ENCODE measurements at places on chromosomes 5 and 9. TPM values are rescaled to one million over a fixed set of nuclear protein-coding genes. Genes with fewer than 3 reads are reported as not detected.

The RASEF gene
- 0.06 TPM for total RNA-seq

The SPATA31C1 gene
- total RNA-seq, result not detected

The CNTLN gene
- total RNA-seq, result 9.9 TPM

The CAMK4 gene
- 0.37 TPM for total RNA-seq

The FAM151B gene
- 9.8 TPM for total RNA-seq

The ANKDD1B gene
- 1.3 TPM for total RNA-seq

The PCDHB3 gene
- 1.3 TPM for total RNA-seq

The NME5 gene
- 5.0 TPM for total RNA-seq

The DNAJA1 gene
- total RNA-seq, result 86.1 TPM

The BTNL3 gene
- not detected for total RNA-seq

The PTGR1 gene
- total RNA-seq, result 62.7 TPM

The GRM6 gene
- not detected for total RNA-seq

The DOLPP1 gene
- 8.6 TPM for total RNA-seq

The ARHGEF28 gene
- 18.7 TPM for total RNA-seq

The PKN3 gene
- total RNA-seq, result 2.8 TPM

The DAB2IP gene
- total RNA-seq, result 36.7 TPM

The MYOT gene
- not detected for total RNA-seq

The LCN1 gene
- total RNA-seq, result not detected

The CORO2A gene
- total RNA-seq, result under 0.01 TPM

Data from aortic smooth muscle cell (primary cell).